ENCODE measurements at places on chromosomes 7 and 10.

DNA sequence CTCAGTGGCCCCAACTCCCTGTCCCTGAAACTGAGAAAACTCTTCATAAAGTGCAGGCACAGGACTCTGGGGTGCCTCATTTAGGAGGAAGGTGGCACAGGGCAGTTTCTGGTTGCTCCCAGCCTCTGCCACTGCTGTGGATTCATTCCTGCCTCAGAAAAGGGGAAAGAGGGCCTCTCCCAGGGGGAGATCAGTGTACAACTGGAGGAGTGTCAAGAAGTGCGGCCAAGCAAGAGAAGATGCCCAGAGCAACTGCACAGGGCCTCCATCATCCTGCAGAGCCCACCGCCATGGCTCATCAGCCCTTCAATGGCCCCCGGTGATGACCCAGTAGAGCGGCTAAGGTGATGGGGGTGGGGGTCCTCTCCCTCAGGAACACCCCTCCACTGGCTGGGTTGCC, 150.3 kb downstream of the PLXNA4 start:
- no peak for DNase-seq

- no peak for DNase-seq
Observed at GRCh38 chr10:120184547-120185337, 272.3 kb upstream of the PLPP4 start.

DNA sequence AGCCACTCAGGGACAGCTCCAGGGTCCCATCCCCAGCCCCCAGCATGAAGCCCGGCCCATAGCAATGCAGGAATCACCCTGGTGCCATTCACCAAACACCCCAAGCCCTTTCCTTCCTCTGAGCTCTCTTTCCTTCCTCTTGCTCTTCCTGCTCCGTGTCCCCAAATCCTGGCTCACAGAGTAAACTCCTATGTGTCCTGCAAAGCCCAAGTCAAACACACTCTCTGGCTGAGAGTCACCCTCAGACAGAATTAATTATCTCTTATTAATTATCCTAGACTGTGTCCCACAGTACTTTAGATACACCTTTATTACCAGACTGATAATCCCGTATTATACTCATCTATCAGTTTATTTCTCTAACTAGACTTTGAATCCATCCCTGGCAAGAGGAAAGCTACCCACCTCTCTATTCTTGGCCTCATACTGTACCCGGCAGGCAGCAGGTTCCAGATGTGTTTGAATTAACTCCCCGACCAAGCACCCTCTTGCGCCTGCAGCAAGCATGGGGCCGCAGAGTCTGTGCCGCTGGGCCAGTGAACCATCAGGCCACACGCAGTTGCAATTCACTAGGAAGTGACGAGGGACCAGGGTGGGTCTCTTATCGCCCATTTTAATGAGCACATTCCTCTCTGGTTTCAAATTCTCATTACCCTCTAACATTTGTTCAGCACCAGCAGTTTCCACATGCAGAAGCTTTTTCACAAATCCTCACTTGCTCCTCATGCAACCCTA, 86.7 kb downstream of the PRKAG2 start:
- DNase-seq = no peak

- no peak for DNase-seq
Observed at GRCh38 chr7:106290319-106290718, 5.5 kb upstream of the NAMPT start.

GRCh38 chr7:23680414-23681405, 711 bp downstream of the FAM221A start:
- no peak for DNase-seq

GRCh38 chr10:71035511-71036296, 147.3 kb upstream of the PCBD1 start:
- no peak for DNase-seq

GRCh38 chr7:137538361-137538762, 194.8 kb upstream of the PTN start:
- no peak for DNase-seq

DNA sequence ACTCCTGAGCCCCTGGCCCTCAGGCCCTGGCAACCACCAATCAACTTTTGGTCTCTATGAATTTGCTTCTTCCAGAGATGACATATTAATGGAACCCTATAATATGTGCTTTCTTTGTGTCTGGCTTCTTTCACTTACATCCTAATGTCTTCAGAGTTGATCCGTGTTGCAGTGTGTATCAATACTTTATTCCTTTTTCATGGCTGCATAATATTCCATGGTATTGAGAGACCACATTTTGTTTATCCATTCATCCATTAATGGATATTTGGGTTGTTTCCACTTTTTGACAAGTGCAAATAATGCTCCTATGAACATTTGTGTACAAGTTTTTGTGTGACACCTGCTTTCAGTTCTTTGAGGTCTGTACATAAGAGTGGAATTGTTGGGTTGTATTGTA, 43.3 kb upstream of the ELFN1 start:
- DNase-seq = no peak

DNA sequence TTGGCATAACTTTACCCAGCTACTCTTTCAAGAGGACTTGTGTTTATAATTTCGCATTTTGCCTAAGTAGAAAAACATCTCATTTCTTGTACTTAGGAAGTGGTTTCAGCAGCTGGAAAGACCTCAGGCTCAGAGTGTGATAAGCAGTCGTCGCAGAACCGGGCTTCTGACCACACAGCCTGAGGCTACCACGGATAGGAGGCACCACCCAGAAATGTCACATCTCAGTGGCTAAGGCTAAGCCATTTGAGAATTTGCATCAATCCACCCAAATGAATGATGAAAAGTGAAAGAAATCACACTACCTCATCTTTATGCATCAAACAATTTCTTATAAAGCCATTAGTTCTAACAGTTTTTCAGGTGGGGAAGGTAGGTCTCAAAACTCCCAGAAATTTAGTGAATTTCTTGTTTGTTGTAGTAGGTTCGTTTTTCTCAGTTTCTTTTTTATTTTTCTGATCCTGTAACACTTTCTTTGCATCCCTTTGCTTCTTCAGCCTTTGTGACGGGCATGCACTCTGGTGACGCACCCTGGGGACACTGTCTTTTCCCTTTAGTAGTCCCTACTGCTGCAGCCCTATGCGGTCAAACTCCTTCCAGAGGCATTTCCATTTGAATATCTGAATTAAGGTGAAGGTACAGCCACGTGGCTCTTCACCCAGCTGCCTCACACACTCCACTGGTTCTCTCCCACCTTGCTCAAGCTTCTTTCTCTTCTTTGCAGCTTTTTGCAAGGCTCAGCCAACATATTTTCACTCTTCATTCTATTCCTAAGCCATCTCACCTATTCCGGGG, 68.5 kb downstream of the MAP3K8 start:
- DNase-seq = peak; percentile 25

- no peak for DNase-seq
Observed at GRCh38 chr10:18436902-18437301, 214.5 kb downstream of the NSUN6 start.

DNA sequence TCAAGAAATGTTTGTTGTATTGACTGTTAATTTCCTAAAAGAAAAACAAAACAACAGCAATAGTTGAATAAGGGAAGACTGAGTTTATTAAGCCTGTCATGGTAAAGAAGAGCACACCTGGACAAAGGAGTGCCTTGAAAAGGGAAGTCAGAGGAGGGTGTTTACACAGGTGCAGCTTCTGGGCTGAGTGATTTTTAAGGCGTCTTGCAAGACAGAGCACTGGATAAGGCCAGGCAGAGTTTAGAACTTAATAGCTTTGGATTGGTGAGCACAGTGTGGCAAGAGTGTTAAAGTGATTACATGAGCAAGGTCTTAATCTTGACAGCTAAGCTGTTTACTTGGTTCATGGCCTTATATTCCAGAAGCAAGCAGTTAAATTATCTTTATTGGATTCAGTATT, 423.2 kb downstream of the CNTNAP2 start:
- DNase-seq = no peak

DNA sequence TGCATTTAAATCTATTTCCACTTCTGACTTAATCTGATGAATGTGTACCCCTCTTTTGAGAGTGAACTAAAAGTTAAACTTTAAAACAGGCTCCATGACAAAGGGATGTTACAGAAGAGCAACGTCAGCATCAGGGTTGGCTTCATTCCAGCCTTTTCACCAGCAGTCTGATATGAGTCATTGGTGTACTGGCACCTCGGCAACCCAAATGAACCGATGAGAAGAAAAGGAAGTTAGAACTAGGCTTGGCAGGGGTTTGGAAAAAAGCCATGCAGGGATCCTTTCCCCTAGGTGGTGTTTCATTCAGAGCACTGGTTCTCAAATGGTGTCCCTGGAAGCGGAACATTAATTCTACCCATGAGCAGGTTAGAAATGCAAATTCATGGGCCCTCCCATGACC, 53.6 kb downstream of the SEC61G start:
- no peak for DNase-seq

GRCh38 chr7:93092757-93093370, 24.9 kb downstream of the SAMD9 start:
- no peak for DNase-seq

GRCh38 chr7:158445421-158446175, 142.0 kb downstream of the PTPRN2 start:
- DNase-seq = no peak

DNA sequence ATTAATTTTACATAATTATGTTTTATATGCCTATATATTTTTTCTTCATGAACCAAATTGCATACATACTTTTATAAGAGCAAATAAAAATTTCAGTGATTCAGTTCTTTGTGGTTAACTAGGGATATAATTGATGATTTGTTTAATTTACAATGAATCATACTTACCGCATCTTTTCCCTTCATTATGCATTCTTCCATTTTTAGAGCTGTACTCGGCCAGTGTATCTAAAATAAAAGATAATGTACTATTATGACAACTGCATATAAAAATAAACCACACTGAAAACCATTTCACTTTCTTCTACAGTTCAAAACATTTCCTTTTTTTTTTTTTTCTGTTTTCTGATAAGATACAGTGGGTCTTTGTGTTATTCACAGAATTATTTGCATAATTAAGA, 179.9 kb downstream of the SEMA3E start:
- DNase-seq = no peak

DNA sequence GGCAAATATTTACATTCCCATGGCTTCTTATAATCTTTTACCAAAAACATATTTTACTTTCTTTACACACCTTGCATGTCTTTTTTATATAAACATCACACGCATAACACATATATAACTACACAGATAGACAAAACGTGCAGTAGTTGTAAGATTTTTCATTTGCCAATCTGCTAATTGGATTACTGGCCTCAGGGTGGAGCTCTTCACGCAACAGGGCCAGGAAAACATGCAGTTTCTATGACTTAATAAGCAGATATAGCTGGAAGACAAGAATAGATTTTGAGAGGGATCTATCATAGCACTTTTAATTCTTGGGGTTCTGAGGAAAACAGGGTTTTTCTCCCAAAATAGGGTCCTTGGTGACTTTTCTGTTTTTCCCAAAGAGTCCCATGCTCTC, 12.7 kb downstream of the ACADSB start:
- DNase-seq = no peak

GRCh38 chr10:106139915-106140314, 1024.6 kb downstream of the SORCS1 start:
- no peak for DNase-seq

DNA sequence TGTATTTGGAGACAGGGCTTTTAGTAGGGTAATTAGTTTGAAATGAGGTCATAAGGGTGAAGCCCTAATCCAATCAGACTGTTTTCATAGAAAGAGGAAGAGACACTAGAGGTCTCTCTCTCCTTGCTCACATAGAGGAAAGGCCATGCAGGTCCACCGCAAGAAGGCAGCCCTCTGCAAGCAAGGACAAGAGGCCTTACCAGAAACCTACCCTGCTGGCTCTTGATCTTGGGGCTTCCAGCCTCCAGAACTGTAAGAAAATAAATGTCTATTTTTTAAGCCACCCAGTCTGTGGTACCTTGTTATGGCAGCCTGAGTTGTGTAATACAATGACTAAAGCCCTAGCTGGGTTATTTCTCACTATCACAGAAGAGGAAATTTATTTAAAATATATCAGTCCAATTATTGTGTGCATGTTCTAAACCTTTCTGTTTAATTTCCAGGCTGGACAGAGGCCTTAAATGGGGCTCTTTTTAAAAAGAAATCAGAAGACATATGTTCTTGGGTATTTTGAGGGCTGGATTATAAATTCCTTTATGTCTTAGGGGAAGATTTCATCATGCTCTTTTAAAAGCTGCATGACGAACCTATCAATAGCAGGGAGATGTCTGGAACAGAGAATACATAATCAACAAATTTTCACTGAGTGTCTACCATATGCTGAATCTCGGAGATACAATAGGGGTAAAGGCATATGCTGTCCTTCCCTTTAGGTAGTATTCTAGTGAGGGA, 12.9 kb upstream of the TMEM26 start:
- DNase-seq = no peak

GRCh38 chr7:34107276-34107675, 201.9 kb downstream of the BMPER start:
- DNase-seq = no peak

- no peak for DNase-seq
Observed at GRCh38 chr10:21510241-21511094, 15.0 kb downstream of the SKIDA1 start.

- DNase-seq = no peak
Observed at GRCh38 chr7:157795199-157795598, 458.4 kb downstream of the DNAJB6 start.

DNA sequence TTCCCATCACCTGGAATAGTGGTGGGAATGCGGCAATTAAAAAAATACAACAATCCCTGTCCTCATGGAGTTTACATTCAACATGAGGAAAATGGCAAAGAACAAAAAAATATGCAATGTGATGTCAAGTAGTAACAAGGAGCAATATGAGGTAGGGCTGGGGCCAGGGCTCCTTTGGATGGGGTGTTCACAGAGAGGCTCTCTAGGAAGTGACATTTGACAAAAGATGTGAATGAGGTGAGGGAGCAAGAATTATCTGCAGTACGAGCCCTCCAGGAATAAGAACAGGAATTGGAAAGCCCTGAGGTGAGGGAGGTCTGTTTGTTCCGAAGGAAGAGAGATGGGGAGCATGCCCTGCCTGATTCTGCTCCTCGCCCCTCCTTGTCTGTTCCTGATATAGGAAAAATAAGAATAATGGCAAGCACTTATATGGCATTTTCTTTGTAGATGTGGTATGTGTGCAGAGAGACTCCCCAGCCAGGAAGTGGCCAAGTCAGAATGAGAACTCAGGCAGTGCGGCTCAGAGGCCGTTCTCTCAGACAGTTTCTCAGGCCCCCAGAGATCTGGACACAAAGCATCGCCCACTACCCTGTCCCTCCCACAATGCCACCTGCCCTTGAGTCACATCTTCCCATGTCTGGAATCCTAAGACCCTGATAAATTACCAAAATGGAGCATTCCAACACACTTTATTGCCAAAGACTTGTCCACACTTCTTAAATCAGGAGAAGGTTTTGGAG, 105.6 kb downstream of the APBB1IP start:
- DNase-seq = no peak

GRCh38 chr10:71727738-71728737, 8.5 kb upstream of the C10orf105 start:
- DNase-seq = no peak

DNA sequence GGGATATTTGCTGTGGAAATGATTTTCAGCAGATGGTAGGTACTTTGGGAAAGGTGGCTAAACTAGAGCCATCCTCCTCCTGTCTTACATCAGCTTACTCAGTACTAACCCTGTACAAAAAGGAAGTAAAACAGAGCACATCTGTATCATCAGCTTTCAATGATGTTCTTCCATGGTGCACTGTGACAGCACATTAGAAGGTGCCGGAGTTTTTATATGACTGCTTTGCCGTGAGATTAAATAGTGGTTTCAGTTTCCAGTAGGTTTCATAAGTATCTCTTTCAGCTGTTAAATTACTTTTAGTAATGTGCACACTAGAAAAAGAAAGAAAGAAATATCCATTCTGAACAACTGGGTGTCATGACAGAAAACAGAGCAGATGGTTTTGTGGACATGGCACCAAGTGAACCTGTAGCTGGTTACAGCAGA, 86.5 kb downstream of the ARID5B start:
- DNase-seq = no peak

GRCh38 chr10:121783782-121784372, 144.0 kb downstream of the ATE1 start:
- no peak for DNase-seq
